ENCODE measurements at places on chromosomes 6 and 20.

- DNase-seq = no peak
Observed at GRCh38 chr6:89495961-89496535, 63.1 kb downstream of the ANKRD6 start.

GRCh38 chr20:60057866-60058807 lies 99.9 kb downstream of the CDH26 start:
- no peak for DNase-seq

DNA sequence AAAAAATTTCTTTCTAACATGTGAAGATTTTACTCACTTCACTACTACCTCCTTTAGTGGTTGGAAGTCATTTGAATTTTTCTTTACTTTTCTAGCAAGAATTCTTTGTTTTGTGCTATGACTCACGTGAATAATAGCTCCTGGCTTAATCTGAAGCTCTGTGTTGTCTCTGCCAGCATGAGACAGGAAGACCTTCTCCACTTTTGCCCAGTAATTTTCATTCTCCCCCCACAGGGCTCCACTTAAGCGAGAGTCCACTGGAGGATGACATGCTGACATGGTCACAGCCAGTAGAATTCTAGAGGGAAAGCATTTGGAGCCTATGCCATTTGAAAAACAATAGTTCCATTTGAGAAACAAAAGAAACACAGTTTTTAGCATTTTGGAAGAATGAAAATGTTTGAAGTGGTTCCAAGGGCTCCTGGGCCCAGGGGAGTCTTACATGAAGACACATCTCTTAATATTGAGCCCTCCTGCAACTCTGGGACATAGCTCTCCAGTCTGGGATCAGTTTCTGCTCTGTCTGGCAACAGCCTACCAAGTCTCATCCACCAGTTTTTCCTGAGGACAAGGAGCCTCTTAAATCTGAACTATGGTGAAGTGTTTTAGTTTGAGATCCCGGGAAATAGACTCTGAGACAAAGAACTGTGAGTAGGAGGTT lies 231.4 kb downstream of the PAX1 start:
- no peak for DNase-seq

DNA sequence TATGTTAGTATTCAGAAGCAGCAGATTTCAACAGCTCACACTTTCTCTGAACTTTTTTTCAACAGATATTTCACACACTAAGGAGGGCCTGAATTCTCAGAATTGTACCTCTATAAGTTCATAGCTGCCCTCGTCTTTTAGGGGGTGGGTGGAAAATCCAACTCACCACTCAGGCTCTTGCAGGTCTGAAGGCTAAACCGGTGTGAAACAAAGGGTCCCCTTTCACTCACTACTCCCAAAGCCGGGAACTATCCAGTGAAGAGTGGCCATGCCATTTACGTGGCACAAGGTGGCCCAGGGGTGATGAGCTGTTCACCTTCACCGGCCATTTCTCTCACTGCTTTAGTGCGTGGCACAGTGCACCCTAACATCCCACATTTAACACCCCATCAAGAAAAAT lies 24.2 kb downstream of the TBC1D7 start:
- DNase-seq = no peak

DNA sequence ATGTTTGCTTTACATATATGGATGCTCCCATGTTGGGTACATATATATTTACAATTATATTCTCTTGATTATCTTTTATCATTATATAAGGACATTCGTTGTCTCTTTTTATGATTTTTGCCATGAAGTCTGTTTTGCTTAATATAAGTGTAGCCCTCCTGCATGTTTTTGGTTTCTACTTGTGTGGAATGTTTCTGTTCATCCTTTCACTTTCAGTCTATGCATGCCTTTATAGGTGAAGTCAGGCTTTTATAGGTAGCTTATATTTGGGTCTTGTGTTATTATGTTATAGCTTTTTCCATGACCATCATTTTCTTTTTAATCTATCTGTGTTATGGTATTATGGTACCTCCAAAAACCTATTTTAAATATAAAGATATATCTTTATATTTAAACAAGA lies 612.5 kb upstream of the HS3ST5 start:
- DNase-seq = no peak

- DNase-seq = no peak
Observed at GRCh38 chr6:156280065-156280464, 497.1 kb upstream of the ARID1B start.

DNA sequence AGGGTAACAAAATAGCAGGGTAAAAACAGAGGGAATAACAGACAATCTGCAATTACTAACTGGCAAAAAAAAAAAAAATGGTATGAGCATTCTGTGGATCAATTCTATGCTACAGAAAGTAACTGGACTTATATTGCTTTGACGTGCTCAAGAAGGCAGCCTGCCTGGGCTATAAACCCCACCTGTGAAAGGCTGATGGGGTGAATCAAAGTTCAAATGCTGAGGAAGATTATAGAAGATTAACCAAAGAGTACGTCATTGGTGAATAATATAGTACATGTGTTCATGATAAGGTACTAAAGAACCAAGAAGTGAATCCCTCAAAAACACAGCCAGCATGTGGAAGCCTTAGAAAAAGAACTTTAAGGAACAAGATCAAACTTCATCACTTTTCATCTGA lies 441.9 kb upstream of the PTCHD4 start:
- DNase-seq = no peak

- DNase-seq = no peak
Observed at GRCh38 chr6:159727717-159728445, 575 bp downstream of the WTAP start.

GRCh38 chr6:95795927-95796326 lies 218.6 kb downstream of the MANEA start:
- DNase-seq = no peak

DNA sequence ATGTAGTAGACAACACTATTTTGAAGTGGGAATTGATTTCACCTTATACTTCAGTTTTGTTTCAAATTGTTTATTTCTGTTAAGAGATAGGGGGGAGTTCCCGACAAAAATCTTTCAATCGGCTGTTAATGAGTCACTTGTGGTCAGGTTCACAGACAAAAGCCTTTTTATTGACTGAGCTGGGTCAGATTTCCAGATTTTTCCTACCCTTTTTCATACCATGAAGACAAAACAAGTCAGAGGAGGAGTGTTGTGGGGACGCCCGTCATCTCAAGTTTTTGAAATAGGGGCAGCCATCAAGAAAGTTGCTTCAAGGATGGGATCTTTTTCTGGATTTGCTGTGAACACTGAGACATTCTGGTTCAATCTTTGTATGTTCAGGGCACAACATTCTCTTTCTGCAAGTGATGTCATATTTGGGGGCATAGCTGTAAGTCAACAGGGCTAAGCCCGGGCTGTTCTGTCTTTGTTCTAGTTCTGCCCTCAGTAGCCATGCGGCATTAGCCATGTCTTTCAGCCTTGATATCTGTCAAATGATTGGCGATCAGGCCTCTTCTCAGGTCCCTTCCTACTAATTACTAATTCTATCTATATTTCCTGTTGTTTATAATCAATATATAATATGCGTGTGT lies 496.0 kb upstream of the MARCKS start:
- DNase-seq = no peak

- DNase-seq = peak; percentile 53
Observed at GRCh38 chr6:29737707-29738630, 14.7 kb downstream of the HLA-F start.

DNA sequence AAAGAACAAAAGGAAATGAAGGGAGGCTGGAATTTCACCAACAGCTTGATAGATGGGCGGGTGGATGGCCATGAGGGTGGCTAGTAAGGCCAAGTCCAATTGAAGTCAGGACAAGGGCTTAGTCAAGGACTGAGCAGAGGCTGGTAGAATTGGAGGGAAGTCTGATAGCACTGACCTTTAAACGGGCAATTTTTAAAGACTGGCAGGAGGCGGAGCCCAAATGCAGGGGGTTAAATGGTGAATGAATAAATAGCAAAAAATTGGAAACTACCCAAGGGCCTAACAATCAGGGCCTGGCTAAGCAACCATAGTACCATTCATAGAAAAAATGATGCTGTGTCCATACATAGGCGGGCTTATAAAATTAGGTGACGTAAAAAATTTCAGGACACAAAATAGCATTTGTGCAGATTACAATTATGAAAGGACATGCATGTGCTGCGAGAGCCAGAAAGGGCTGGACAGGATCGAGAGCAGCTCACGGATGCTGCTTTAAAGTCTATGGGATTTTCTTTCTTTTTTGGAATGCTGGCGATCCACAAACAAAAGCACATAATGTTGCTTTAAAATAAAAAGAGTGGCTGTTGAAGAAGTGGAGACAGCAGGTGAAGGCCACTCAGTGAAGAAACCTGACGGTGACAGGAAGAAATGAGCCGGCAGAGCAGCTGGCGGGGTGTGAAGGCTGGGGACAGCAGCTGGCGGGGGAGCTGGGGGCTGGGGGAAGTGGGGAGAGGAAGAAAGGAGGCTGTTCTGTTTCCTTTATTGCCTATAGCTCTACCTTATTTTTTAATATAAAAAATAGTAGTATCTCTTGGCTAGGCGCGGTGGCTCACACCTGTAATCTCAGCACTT lies 42.8 kb upstream of the TAF8 start:
- no peak for DNase-seq

DNA sequence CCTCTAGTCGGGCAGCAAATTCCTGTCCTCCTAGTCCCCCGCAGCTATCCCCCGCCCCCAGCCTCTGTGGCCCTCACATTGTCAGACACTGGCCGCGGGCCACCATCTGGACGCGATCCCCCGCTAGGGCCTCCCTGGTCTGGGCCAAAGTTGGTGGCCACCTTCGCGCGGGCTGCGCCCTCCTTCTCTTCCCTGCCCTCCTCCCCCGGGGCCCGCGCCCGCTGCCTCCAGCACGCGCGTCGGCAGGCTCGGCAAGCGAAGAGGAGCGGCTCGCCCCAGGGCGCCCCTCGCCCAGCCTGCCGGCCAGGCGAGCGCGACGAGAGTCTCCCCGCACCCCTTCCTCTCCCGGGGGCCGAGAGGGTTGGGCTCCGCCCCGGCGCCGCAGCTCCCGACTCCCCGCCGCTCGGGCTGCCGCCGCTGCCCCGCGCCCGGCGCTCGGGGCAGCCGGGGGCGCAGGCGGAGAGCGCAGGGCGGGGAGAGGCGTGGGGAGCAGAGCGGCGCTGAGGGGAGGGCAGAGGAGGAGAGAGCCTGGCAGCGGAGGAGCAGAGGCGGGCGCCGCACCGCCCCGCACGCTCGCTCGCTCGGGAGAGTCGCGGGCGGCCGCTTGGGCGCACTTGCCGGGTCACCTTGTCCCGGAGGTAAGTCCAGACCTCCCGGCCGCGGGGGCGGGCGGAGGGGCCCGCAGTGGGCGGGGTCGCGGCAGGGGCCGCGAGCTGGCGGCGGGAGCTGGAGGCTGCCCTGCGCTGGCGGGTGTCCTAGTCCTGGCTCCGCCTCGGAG lies at the start of gene SYNDIG1:
SYNDIG1 (plus strand) TSS at position 514 of the 778 bp plus-strand sequence. CDS start 73,469 bp downstream, outside the sequence.
- no peak for DNase-seq

- no peak for DNase-seq
Observed at GRCh38 chr20:10805764-10806163, 132.0 kb upstream of the JAG1 start.

- DNase-seq = no peak
Observed at GRCh38 chr6:154874773-154875592, 120.1 kb upstream of the TIAM2 start.

GRCh38 chr6:149852180-149852579 lies 12.0 kb downstream of the LRP11 start:
- DNase-seq = no peak

DNA sequence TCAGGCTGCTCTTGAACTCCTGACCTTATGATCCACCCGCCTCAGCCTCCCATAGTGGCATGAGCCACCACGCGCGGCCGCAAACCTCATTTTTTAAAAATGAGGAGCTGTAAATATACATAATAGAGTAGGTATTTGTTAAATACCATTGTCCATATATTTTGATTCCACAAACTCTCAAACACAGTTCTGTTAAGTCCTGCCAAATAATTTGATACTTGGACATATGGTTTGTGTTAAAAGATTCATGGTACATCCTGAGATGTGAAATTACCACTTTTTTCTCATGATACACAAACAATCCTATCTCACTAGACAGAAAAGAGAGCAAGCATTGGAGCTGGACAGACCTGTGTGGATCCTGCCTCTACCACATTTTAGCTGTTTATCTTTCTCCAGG lies 334.1 kb upstream of the KCNQ5 start:
- DNase-seq = no peak

Data from activated CD8-positive, alpha-beta memory T cell treated with anti-CD3 and anti-CD28 coated beads for 1 hour (primary cell).